ENCODE measurements at places on chromosomes 1 and 21. TPM values are rescaled to one million over a fixed set of nuclear protein-coding genes. Genes with fewer than 3 reads are reported as not detected.

DNA sequence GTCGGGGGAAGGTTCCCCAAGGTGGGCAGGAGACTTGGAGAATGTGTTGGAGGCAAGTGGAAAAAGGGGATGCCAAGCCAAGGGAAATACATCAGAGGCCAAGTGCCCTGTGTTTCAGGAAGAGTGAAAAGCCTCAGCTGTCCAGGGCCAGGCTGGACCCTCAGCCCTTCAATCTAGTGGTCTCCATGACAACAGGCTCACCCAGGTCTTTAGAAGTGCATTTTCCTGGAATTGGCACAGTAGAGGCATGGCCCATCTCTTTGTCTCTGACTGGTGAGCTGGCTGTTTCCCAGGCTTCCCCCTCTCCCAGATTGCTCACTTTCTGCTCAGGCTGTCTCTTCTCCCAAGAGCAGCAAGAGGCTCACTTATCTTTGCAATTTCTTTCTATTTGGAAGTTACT is 10.4 kb upstream of the RHBG start:
- DNase-seq = no peak
- no peak overlapping the region for H3K27ac ChIP-seq
- peaks cover 14% of the 10 kb centered on the region for H3K27me3 ChIP-seq
- peaks cover 4% of the 10 kb centered on the region for H3K4me1 ChIP-seq

GRCh38 chr21:27681038-27681437 is 714.1 kb upstream of the ADAMTS5 start:
- H3K4me1 ChIP-seq = no peaks in the 10 kb centered on the region
- DNase-seq = no peak
- no peak overlapping the region for H3K27ac ChIP-seq
- H3K27me3 ChIP-seq = no peaks in the 10 kb centered on the region
- no peak overlapping the region for H3K4me3 ChIP-seq
- no peaks in the 10 kb centered on the region for H3K36me3 ChIP-seq

The UBASH3A gene
- 2.0 TPM for total RNA-seq

The IL19 gene
- total RNA-seq = not detected

All from natural killer cell (primary cell).